Activated CD4-positive, CD25-positive, alpha-beta regulatory T cell (primary cell): ENCODE measurements at places on chromosomes 1 and 21.

- DNase-seq = no peak
Measured at GRCh38 chr1:185539277-185539943, 194.8 kb upstream of the HMCN1 start.

- no peak for DNase-seq
Measured at GRCh38 chr1:31004231-31004621, 61.3 kb downstream of the PUM1 start.

GRCh38 chr1:101200513-101200912, 36.3 kb upstream of the S1PR1 start:
- no peak for DNase-seq

DNA sequence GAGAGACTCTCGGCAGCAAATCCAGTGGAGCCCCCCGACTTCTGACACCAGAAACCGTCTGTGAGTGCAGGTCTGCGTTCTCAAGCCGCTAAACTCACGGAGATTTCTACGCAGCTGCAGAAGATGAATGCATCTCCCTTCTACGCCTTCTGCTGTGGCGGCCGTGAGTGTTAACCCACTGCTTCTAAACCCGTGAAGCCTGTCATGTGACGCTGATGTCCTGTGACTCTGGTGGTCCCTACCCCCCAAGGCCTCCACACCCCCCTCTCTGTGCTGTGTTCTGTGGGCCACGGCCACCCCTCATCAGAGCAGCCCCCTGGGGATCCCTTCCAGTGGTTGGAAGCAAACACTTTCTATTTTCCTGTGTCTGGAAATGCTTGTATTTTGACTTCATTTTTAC, 33.9 kb upstream of the COL18A1 start:
- DNase-seq = no peak

- DNase-seq = no peak
Measured at GRCh38 chr1:19250629-19251304, 557 bp downstream of the EMC1 start.

- DNase-seq = no peak
Measured at GRCh38 chr1:27445177-27445936, 44.6 kb downstream of the WASF2 start.

GRCh38 chr21:27565364-27565763, 598.5 kb upstream of the ADAMTS5 start:
- no peak for DNase-seq

- no peak for DNase-seq
Measured at GRCh38 chr1:43781574-43781973, 74.2 kb downstream of the ST3GAL3 start.

- no peak for DNase-seq
Measured at GRCh38 chr1:111236806-111237205, 9.3 kb downstream of the CHI3L2 start.

DNA sequence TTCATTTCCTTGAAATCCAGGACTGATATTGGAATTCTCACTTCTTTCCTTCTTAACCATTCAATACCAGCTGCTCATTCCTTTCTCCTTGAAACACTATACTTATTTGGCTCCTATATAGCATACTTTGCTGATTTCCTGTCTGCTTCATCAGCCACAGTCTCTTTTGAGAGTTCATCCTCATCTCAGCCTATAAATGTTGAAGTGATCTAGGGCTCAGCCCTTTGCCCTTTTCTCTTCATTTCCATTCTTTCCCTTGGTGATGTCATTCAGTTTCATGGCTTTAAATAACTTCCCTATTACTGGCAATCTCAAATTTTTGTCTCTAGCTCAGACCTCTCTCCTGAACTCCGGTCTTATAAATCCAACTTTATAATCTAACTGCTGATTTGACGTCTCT, 24.1 kb upstream of the RABGAP1L start:
- no peak for DNase-seq

DNA sequence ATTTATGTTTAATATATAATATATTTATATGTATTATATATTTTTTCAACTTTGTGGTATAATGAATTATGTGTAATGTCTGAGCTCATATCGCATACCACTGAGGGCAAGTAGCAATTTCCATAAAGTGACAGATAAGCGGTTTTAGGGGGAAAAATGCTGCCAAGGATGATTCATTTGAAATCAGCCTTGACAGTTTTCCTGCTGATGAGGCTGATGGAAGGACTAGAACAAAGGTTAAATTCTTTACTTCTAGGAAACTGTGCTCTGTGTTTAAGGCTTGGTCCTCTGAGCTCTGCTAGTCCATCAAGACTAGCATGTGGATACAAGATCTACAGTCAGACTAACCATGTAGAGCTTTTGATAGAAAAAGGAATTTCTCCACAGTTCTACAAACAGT, 19.3 kb upstream of the DDAH1 start:
- DNase-seq = no peak

DNA sequence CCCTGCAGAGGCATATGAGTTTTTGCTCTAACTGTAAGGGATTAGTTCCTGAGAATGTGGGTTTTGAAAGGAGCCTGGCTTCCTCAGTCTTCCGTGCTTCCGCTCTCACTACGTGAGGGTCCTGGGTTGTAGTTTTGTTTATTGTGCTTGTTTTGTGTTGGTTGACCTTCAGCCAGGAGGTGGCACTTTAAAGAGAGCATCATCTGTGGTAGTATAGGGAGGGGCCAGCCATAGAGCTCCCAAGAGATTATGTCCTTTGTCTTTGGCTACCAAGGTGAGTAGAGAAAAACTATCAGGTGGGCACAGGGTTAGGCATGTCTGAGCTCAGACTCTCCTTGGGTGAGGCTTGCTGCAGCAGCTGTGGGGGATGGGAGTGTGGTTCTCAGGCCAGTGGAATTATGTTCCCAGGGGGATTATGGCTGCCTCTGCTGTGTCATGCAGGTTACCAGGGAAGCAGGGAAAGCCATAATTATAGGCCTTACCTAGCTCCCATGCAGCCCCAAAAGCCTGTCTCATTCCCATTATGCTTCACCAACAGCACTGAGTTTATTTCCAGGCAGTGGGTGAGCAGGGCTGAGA, 23.5 kb downstream of the CYP4B1 start:
- no peak for DNase-seq

DNA sequence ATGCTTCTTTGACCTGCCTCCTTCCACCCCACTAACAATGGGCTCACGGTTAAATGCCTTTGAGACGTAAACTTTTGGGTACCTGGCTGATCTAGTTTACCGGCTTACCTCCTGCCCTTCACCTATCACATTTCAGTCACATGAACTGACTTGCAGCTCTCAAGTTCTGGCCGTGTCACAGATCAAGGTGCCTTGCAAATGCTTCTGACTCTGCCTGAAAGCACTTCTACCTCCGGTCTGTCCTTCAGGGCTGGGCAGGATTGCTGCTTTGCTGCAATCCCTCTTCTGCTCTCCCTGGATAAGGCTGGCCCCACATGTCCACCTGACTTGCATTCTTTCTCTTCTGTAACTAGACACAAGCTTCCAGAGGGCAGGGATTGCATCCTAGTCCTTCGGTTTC, 69.0 kb downstream of the GRIK1 start:
- DNase-seq = no peak

DNA sequence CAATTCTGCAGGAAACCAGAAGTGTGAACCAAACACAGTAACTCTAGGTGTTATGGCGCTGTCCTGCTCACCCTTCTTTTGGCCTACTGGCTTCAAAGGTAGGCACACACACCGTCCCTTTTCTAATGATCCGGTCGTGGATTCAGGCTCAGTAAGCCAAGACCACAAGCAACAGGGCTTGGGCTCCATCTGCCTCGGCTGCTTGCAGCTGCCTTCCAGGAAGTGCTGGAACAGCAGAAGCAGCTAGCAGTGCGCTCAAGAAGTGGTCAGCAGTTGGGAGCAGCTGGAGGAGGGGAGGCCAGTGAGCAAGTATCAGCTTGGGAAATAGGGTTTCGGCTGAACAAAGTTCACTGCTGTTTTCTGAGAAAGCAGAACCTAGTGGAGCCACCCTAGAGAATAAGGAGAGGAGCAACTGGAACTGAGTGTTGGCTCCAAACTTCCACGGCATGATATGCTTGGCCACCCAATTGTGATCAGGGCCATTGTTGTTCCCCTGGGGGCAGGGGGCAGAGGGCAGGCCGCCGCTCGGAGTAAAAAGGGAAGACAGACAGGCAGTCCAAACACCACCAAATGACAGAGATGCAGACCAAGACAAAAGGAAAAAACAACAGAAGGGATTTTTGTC, 173.4 kb downstream of the TOMM20 start:
- no peak for DNase-seq

GRCh38 chr1:200415789-200416593, 6.2 kb upstream of the ZNF281 start:
- DNase-seq = no peak

- DNase-seq = no peak
Measured at GRCh38 chr1:98975810-98976209, 28.9 kb downstream of the PLPPR5 start.

DNA sequence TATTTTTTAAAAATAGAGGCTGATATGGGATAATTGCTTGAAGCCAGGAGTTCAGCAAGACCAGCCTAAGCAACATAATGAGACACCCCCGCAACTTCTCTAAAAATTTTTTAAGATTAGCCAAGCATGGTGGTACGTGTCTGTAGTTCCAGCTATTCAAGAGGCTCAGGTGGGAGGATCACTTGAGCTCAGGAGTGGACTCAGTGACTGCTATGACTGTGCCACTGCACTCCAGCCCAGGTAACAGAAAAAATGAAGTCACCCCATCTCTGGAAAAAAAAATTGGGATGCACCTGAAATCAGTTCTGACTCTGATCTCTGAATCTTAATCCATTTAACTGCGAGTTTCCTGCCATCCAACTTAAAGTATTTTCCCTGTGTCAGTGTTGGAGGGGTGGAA, 124.2 kb downstream of the MRPS6 start:
- DNase-seq = no peak

- no peak for DNase-seq
Measured at GRCh38 chr1:228515200-228515834, 28.1 kb downstream of the RNF187 start.

DNA sequence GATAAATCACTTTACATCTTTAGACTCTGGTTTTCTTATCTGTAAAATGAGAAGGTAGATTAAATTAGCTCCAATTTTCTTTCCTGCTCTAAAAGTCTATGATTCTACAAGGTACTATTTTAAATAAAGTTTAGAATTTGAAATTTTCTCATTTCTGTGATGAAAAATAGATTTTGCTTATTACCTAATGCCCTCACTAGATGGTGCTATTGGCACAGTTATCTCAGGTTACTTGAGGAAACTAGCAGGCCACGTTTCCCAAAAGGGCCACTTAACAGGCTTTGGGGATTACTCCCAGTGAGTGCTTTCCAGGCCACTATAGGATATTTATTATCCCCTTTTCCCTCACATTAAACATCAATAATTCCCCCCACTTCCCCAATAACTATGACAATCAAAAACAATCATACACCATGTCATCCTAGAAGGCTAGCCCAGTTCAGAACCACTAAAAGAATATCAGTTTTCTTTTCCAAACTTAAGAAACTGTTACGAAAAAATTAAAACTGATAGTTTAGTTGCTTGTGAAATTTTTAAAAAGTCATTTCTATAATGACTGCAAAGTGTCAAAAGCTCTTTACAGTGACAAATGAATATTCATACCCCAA, 30.6 kb downstream of the OMA1 start:
- DNase-seq = no peak

GRCh38 chr1:172480431-172480830, 36.6 kb upstream of the PIGC start:
- DNase-seq = no peak

DNA sequence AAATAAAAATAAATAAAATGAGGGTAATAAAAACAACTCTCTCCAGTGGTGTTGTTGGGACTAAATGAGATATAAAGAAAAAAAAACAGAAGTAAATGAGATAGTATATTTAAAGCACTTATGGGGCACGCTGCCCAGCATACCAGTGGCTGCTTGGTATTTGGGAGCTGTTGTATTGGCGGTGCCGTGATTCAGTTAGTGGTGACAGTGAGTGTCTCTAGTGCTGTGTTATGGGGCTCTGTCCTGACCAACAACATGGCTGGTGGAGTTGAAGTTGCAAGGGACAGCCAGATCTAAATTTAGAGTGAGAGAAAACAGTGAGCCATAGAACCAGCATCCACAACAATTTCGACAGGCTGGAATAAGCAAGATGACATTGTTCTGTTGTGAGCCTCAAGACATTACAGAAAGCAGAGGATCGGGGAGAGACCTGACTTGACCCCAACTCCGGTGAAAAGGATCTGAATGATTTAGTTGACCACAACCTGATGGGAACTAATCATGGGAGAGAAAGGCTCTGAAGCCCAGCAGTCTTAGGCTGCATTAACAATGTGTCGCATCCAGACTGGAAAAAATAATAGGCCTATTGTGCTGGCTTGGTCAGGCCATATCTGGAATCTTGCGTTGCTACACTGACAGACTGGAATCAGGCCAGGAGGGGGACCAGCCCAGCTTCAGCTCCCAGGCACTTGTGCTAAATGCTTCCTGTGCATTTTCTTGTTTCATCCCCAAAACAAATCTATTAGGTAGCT, 2.4 kb upstream of the MFSD2A start:
- DNase-seq = no peak

DNA sequence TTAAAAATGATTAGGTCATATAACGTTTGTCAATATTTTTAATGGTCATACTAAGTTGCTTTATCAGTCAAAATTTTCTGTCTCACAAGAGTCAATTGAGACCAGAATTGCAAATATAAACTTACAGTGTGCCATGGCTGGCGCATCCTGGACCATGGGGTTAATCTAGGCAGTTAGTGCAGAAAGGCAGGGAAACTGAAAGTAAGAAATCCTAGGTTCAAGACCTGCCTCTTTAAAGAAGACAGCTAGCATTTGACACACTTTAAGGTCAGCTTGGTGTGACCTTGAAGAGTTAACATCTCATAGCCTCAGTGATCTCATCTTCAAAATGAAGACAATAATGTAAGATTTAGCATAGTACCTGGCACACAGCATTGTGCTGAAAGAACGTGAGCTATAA, 210.0 kb upstream of the DAB1 start:
- DNase-seq = no peak

GRCh38 chr1:58396150-58396549, 150.4 kb downstream of the OMA1 start:
- no peak for DNase-seq

- no peak for DNase-seq
Measured at GRCh38 chr1:185733818-185734735, at the start of gene HMCN1. Gene HMCN1 (plus strand): TSS chr1:185734391. CDS start chr1:185734780, 389 bp downstream.

- no peak for DNase-seq
Measured at GRCh38 chr1:229161740-229162139, 109.2 kb upstream of the RAB4A start.

GRCh38 chr1:1169429-1170214, 4.1 kb upstream of the TTLL10 start:
- DNase-seq = no peak

- DNase-seq = no peak
Measured at GRCh38 chr1:64004451-64005025, 198.9 kb upstream of the UBE2U start.

- no peak for DNase-seq
Measured at GRCh38 chr1:208803011-208803811, 559.0 kb upstream of the PLXNA2 start.

DNA sequence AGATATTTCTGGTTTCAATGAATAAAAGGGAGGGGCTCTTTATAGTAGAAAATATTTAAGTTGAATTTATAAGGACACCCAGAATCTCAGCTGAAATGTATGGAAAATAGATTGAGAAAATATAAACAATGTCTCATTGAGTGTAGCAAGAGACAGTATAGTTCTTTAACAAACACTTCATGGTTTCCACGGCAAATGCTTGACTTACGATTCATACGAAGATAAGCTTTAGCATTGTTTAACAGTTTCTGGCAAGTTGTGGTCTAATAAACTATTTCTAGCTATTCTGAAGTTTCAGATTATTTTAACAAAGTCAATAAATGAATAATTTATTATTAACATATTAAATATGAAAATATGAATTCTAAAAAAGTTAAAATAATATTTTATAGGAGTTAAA, 1419.4 kb downstream of the KCNT2 start:
- DNase-seq = no peak
